ENCODE measurements at places on chromosomes 7 and 10. TPM values are rescaled to one million over a fixed set of nuclear protein-coding genes. Genes with fewer than 3 reads are reported as not detected.

- no peak for DNase-seq
Measured at GRCh38 chr10:89216056-89216455, 8.9 kb upstream of the CH25H start.

DNA sequence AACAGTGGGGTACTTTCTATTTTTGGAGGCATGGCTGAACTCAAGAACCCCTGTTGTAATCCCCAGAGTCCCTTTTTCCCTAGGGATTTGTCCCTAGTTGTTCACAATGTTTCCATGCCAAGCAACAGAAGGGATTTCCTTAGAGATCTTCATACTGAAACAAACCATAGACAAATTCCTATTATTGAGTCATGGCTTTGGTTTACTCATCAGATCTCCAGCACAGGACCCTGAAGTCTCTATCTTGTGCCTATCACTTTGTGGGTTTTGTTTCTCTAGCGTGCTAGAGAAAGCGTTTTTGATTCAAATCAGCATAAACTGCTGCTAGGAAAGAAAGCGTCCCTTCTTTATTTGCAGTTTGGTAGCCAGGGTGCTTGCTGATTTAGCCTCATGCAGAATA lies 165.0 kb downstream of the BAMBI start:
- DNase-seq = no peak

GRCh38 chr10:132676193-132676891 lies 109.6 kb downstream of the NKX6-2 start:
- no peak for DNase-seq

GRCh38 chr7:112743811-112744210 lies 46.4 kb downstream of the TMEM168 start:
- no peak for DNase-seq

- DNase-seq = no peak
Measured at GRCh38 chr7:26444555-26444954, 152.9 kb downstream of the SNX10 start.

TMUB1 gene
- 35.2 TPM for total RNA-seq

GRCh38 chr10:129023082-129023481 lies 444.0 kb upstream of the MGMT start:
- no peak for DNase-seq

DNA sequence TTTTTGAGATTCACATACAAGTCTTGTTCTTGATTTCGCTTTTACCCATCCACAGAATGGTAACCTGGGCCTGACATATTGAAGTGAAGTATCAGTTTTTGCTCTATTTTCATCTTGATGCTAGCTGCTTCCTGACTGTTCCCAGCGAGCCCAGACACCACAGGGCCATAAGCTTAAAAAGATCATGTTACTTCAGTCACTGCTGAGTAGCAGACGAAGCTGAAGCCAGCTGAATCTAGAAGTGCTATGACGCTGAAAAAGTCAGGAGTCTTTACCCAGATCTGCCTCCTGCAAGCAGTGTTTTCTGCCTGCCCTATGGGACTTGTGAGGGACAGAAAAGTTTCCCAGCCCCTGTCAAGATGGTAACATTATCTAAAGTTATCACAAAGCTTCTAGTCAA lies 2.7 kb upstream of the PRXL2A start:
- no peak for DNase-seq

GRCh38 chr7:27409776-27410175 lies 167.2 kb downstream of the EVX1 start:
- no peak for DNase-seq

Measured in thoracic aorta (tissue), 2 donors.